ENCODE measurements at places on chromosomes 5 and 9.

DNA sequence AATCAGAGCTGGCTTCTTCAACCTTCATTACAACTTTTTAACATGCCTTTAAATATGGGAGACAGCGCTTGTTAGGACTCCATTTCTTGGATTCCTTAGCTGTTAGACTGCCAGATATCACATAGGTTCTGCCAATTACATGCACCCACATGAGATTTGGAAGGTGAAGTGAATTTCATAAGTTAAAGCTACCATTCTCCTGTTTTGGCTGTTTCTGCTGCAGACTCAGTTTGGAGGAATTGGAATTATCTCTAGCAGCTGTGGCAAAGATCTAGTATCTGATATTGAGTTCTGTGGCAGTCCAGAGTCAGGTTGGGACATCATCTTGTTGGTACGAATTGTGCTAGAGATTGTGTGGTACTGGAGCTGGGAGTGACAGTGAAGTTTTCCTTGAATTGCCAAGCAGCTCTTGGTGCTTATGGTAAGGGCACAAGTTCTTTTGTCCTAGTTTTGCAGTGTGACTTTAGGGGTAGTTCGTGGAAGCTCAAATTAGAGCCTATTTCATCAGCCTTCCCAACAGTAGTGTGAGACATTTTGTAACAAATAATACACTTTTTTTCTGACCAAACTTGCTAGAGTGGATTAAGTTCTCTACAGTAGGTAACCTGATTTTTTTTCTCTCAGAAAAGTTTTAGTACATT, 9.1 kb upstream of the PJA2 start:
- DNase-seq, result no peak

- DNase-seq, result no peak
These were observed 43.8 kb upstream of the SUSD1 start for GRCh38 chr9:112218908-112219307.

DNA sequence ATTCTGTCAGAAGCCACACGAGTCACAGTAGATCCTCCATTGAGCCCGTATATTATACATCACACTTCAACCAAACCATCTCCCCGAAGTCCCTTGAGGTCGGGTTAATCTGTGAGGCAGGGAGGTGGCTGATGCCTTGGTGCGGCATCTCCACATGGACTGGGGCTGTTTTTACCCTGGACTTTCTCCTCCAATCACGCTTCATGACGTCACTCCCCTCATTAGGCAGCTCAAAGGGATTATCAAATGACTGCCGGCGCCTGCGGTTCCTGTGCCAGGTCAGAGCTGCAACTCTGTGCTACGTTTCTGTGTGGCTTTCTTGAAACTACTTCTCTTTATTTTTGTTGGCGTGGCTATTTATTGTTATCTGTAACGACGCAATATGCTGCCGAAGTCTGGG, 53.7 kb downstream of the TMOD1 start:
- no peak for DNase-seq

DNA sequence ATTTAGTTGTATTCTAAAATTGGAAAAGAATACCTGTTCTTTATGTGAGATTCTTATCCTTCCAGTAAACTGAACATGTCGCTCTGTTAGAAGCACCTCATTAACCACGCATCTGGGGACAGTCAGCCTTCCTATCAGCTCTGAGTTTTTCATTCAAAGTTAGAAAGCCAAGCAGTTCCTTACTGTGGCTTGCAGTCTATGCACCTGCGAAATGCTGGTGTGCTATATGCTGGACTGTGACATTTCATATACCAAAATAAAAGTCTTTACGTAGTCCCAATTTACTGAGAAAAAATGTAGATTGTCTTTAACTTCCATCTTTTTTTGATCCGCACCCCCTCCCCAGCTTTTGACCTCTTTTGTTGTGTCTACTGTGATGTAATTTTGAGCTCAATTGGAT, 4.3 kb downstream of the ANP32B start:
- no peak for DNase-seq

GRCh38 chr9:127014910-127015540, 100.4 kb downstream of the RALGPS1 start:
- DNase-seq, result no peak

GRCh38 chr5:111070272-111071134, 1.0 kb upstream of the TSLP start:
- no peak for DNase-seq

- DNase-seq, result no peak
These were observed 195.7 kb downstream of the CDK5RAP2 start for GRCh38 chr9:120383999-120384924.

DNA sequence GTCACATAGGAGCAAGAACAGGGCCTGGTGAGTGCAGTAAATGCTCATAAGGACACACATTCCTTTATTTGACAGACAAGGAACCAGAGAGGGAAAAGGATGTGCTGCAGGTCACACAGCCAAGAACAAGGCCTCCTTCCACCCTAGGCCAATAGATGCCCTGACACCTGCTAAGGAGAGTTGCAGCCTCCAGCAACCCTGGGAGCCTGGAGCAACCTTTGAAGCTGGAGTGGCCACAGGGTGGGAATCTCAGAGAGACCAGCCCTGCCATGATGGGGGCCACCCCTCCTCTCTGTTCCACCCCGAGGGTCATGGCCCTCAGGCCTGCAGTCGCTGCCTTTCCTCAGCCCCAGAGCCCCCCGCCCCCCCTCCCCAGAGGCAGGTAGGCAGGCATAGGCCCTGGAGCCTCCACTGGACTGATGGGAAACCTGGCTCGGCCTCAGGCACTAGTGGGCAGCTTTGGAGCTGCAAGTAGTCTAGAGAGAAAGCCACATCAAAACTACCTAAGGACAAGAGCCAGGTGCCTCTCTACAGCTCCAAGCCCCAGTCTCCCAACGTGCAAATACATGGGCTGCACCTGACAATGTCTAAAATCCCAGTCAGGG, 116.1 kb upstream of the SPOCK1 start:
- DNase-seq, result no peak

Data from H54 (cell line).